ENCODE measurements at places on chromosomes 12 and 14. TPM values are rescaled to one million over a fixed set of nuclear protein-coding genes. Genes with fewer than 3 reads are reported as not detected.
A peak's percentile ranks its signal among the peaks of the same experiment; 100 is the strongest.

DNA sequence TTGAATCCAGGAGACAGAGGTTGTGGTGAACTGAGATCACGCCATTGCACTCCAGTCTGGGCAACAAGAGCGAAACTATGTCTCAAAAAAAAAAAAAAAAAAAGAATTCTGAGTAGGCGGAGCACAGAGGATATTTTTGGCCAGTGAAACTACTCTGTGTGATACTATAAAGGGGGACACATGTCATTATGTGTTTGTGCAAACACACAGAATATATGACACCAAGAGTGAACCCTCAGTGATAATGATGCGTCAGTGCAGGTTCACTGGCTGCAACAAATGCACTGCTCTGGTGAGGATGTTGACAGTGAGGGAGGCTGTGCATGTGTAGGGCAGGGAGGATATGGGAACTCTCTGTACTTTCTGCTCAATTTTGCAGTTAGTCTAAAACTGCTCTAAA is 24.2 kb downstream of the FBXO21 start:
- no peak for DNase-seq

DNA sequence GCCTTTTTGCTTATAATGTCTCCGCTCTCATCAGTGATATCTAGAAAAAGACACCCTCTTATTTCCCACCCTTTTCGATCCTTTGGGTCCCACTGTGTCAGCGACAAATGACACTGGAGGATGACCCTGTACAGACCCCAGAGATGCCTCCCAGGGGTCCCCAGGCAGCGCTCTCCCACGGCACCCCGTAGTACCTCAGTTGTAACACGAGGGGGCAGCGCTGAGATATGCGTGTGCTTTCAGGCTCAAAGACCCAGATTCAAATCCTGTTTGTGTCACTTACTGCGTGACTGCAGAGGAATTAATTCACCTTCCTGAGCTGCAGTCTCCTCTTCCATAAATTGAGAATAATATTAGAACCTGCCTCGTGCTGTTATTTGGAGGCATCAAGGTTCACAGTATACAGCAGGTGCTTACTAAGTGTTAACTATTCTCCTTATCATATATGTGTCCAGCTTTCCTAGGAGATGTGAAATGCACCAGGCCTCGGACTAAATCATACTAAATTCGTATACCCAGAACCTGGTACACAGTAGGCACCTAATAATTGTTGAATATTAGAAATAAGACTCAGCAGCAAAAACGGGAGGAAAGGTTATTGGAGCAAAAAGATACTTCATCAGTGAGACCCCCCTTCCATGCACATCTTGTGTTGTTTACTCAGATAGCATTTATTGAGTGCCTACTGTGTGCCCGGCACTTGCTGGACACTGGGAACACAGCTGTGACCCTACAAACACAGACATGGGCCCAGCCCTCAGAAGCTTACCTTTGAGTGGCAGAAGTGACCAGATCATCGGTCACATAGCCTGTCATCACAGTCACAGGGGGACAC is 99.9 kb downstream of the PHETA1 start:
- DNase-seq, result peak; percentile 44

- no peak for DNase-seq
Observed at GRCh38 chr12:15662983-15663659, 126.1 kb downstream of the EPS8 start.

The KCNH5 gene
- not detected for total RNA-seq

DNA sequence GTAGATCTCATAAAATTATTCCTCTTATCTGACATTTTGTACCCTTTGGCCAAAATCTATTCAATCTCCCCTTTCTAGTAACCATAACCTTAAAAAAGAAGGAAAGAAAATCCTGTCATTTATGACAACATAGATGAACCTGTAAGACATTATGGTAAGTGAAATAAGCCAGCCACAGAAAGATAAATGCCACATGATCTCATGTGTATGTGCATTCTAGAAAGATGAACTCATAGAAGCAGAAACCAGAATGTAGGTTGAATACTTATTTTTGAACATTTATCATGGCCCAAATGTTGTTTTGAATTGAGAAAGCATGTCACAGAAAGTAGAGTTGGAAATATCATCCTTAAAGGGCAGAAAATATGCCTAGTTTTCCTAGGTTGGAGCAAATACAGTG is 1053.6 kb downstream of the SLC6A15 start:
- DNase-seq, result no peak

- peak; percentile 45 for DNase-seq
Observed at GRCh38 chr12:30822385-30823155, 67.8 kb upstream of the CAPRIN2 start.

DNA sequence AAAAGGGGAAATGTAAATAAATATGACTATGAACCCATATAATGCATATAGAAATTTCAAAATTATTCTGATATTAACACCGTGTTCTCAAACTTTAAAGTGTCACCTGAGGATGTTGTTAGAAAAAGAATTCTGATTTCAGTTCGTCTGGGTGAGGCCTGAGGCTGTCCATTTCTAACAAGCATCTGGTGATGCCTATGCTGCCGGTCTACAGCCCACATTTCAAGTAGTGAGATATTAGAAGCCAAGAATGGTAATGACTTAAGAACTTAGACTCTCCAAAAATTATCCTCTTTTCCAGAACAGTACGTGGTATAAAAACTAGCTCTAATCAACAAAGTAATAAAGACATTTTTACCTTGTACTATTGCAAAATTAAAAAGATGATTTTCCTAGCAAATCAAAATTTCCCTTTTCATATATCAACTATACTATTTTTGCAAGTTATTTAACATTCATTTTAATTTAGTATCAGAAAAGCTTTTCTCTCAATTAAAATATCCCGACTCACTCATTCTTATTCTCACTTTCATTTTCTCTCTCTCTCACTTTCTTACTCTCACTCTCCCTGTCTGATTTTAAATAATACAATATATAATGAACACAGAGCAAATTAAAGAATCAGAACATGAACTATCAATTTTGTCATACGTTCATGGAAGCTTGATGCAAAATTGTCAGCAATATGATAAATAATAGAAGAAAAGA is 35.0 kb downstream of the PIK3C2G start:
- no peak for DNase-seq

DNA sequence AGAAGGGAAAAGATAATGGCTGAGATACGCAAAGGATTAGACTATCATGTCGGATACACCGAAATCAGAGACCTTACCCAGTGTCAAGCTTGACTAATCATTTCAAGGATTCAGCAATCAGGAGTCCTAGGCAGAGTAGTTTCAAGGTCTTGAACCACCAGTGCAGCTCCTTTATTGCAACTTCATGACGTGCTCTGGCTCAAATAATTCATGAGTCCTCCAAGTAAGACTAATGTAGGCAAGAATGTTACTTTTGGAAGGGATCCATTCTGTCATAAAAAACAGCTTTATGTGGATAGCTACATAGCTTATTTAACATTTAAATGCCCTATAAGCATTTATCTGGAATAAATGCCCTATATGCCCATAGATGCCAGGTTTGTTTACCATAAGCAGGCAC is 123.2 kb downstream of the LMO3 start:
- no peak for DNase-seq

The RD3L gene
- total RNA-seq, result not detected

GRCh38 chr12:107612508-107612907 is 73.1 kb upstream of the PWP1 start:
- DNase-seq, result no peak
